ENCODE measurements at places on chromosomes 2 and 18.

DNA sequence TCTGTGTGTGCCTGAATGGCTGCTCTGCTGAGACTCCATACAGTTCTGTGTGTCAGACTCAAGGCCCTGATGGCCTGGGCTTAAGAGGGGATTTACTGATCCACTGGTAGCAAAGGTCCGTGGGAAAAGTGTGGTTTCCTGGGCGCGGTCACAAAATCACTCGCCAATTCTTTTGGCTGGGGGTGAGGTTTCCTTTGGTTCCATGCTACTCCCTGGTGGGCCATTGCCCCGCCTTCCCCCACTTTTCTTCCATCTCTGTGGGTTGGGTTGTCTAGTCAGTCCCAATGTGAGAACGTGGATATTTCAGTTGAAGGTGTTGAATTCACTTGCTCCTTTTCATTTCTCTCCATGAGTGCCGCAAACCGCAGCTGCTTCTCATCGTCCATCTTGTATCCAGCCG, 162.7 kb upstream of the NRXN1 start:
- no peak for DNase-seq

DNA sequence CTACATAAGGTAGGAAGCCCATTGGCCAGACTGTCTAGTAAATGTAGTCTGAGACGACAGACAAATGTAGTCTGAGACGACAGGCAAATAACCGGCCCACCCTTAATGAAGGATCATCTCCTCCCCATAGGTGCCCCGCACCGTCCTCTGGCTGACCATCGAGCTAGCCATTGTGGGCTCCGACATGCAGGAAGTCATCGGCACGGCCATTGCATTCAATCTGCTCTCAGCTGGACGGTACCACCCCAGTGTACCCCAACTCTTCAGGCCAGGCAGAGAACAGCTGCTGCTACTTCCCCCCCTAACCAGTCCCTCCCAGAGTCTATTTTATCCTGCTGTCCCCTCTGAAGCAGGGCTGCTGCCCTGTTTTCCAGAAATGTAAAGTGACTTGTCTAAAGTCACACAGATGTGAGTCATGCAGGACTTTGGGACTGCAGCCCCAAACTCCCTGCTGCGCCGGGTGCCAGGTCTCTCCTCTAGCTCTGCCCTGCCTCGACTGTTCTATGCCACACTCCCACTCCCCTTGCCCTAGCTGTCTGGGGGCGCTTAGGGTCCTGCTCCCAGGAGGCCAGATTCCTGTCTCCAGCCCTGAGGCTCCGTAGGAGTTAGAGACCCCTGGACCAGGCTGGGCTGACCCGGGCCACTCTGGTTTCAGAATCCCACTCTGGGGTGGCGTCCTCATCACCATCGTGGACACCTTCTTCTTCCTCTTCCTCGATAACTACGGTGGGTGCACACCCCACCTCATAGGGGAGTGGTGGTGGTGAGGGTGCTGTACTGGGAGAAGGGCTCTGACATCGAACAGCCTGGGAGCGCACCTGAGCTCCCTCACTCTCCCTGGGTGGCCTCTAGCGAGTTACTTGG, 4.7 kb downstream of the SLC11A1 start:
- DNase-seq: no peak

GRCh38 chr2:24642351-24642750, 150.8 kb downstream of the PTRHD1 start:
- DNase-seq: no peak

- no peak for DNase-seq
Measured at GRCh38 chr2:43831543-43832294, 6.9 kb downstream of the ABCG5 start.

- no peak for DNase-seq
Measured at GRCh38 chr2:185215497-185215896, 523.1 kb upstream of the FSIP2 start.

GRCh38 chr2:218271487-218271797, 1.1 kb downstream of the PNKD start:
- DNase-seq: no peak

GRCh38 chr2:56185101-56185581, 1.4 kb downstream of the CCDC85A start:
- no peak for DNase-seq

Data from activated CD8-positive, alpha-beta memory T cell treated with anti-CD3 and anti-CD28 coated beads for 4 hours (primary cell).